ENCODE measurements at places on chromosomes 5 and 9.
A peak's percentile ranks its signal among the peaks of the same experiment; 100 is the strongest.

DNA sequence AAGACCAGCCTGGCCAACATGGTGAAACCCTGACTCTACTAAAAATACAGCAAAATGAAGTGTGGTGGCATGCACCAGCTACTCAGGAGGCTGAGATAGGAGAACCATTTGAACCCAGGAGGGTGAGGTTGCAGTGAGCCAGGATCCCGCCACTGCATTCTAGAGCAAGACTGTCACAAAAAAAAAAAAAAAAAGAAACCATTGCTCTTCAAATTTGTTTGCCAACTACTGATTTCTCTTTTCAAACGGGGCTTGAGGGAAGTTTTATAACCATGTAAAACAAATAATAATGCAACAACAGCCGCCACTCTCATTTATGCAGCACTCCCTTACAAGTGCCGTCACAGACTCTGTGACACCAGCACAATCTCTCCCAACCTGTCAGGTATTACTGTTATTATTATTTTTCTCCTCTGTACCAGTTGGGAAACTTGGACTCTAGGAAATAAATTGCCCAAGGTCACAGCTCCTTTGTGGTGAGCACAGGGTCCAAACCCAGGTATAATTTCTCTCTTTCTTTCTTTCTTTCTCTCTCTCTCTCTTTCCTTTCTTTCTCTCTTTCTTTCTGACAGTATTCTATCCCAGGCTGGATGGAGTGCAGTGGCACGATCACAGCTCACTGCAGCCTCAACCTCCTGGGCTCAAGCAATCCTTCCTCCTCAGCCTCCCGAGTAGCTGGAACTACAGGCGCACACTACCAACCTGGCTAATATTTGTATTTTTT is 25.4 kb downstream of the SERINC5 start:
- no peak for DNase-seq

DNA sequence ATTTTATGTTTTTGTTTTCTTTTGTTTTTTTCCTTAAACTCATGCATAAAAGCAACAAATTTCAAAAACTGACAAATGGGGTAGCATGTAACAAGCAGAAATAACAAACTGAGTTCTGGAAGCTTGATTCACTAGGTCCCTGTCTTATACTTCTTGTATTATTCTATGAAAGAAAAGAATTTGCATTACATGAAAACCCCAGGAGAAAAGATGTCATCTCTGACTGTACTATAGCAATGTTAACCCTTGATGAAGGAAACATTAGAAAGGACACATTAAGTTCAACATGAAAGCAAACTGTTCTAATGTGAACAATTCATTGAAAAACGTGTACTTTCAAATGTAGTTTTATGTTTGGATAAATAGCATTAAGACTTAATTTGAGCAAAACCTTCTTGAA is 9.2 kb downstream of the RAB14 start:
- DNase-seq, result no peak

DNA sequence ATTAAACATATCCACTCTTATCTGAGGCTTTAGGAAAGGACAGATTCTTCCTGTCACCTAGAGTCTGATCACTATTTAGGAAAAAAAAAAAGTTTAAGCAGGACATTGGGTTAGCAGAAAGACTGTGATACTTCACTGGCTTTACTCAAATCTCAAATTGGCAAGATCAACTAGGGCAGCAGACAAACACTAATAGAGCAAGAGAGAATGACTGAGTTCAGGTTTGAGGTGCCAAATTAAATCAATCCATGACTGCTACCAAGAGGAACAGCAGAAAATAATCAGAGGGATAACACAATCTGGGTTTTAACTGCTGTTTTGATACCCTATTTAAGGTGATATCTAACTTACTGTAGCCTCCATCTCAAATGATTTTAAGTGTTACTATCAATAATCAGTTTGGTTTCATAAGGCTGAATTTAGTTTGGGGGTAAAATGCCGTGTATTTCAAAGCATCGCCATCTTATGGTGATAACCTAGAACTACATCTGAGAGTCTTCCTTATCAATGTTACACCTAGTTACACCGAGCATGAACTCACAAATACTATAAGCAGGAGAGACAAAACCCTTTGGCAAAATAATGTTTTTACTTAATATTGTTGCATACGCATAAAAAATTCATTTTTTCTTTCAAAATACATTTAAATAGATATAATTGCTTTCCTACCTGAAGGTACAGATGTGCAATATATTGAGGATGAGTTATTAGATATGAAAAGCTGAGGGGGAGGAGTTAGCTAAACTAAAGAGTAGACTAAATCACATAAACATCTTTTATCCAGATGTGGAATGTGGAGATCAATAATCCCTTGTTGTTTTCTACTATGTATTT is 286.4 kb upstream of the CDH12 start:
- no peak for DNase-seq

DNA sequence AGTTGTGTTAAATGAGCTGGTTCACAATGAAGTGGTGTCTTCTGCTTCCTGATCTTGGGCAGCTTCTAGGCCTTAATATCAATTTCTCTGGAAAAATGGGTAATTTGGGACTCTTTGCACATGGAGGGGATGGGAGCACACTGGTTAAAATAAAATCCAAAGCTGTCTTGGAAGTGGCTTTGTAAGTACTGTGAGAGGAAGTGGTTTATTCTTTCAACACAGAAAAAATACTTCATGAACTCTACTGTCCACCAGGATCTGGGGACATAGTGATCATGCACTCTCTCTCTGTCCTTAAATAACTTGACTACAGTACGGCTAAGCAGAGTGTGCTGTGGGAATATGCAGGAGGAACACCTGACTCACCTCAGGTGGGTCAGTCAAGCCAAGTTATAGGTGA is 2.4 kb downstream of the PCYOX1L start:
- no peak for DNase-seq

DNA sequence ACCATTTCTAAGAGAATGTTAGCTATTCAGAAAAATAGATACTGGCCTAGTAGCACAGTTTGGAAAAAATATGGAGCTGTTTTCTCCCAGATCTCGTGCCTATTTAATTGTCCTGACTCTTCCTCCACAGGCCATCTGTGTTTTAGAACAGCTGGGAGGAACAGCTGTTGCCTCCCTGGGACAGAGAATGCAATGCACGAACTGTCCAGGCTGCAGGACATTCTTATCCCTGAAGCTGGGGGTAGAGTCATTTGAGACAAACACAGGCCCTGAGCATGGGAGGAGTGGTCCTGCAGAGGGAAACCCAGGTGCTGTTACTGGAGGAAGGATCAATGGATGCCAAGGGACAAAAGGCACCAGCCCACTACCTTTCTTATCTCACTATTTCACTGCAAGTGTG is 20.9 kb upstream of the SPARC start:
- DNase-seq, result no peak

DNA sequence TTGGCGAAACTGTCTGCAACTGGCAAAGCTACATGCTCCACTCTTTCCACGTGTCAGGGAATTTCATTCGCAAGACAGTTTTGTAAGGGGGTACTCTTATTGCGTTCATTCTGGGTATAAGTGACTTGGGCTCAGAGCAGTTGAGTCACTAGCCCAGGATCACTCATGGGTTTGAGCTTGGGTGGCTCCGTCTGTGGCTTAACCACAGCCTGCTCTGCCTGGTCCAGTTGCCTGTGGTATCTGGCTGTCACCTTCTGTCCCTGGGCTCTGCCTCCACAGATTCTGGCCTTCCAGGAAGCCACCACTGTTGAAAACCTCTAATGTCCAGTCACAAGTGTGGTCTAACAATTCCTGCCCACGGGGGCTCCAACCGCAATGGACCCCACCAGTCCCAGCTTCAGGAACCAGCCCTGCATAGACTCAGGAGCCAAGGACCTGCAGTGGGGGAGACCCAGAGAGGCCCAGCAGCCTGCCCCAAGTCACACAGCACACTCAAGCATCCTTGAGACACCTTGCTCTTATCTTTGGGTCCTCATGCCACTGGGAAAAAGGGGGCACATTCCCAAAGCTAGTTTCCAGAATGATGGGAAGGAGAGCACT is 10.4 kb downstream of the KIF12 start:
- no peak for DNase-seq

GRCh38 chr9:109789556-109789955 is 9.6 kb downstream of the PALM2AKAP2 start:
- DNase-seq, result no peak

DNA sequence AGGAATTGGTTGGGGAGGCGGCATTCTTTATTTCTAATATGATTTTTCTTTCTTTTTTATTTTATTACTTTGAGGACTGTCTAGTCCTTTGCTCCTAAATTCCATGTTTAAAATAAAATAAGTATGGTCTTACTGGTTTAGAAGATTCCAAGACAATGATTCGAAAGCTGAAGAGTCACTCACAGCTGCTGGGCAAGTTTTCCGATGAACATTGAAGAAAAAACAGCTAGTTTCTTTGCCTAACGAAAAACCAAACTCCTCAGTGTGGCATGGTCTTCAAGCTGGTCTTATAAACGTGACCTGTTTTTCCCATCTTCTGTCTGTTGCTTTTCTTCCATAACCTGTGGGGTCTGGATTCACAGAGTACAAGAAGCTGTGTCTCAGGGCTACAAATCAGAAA is 25.1 kb downstream of the ZNF474 start:
- DNase-seq, result no peak

GRCh38 chr9:81022177-81022576 is 667.2 kb downstream of the TLE1 start:
- DNase-seq, result no peak

- no peak for DNase-seq
These were observed 12.4 kb upstream of the ASS1 start for GRCh38 chr9:130432362-130432761.

DNA sequence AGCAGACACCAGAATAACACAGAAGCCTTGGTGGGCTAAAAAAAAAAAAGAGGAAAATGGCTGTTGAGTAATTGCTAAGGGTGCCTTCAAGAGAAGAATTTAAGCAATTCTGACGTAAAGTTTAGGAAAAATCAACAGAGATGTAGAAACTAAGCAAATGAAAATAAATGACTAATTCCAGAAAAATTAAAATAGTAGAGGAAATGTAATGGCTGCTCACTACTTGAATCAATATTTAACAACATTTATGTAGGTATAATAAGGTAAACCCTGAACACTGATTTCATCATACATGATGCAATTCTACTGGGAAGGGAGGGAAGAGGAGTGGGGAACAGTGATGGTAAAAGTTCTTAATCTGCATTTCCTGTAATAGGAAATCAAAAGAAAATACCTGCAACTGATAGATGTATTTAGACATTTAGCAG is 41.4 kb downstream of the PUM3 start:
- no peak for DNase-seq

DNA sequence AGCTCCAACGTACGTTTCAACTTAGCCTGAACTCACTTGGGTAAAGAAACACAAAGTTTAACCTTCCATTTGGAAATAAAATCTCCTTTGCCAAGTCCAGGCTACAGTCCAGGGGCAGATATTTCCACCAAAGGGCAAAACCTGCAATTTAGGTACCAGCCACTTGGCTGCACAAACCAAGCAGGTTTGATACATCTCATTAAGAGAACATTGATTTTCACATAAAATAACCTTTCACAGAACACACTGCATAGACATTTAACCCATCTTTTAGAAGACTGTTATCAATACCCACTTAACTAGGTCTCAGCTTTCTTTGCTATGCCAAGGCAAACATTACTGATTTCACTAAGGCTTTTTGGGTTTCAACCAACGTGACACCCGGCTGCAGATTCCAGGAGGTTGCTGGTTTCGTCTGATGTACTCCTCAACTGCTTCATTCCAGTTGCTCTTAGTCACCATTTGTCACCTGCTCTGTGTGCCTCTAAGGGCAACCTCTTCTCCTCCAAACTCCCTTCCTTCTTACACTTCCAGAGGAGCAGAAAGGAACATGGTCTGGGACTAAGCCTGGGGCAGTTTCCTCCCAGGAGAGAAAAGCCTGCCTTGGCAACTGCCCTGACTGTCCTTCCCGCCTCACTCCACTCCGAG is 67.1 kb downstream of the EPB41L4B start:
- no peak for DNase-seq

DNA sequence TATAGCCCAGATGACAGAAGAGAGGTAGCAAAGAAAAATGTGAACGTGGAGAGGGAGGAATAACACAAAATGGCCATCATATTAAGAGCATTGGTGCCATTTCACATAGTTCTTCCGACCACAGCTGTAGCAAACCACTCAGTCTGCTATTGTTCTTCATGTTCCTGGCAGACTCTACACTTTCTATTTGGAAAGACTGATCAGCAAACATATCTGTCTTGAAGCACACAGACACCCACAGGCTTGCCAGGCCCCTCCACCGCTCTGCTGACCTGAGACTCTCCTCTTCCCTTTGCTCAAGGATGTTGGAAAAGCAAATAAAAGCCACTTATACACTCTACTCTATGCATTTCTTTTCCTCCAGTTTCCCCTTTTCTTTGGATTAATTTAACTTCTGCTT is 298.0 kb downstream of the FBXL7 start:
- DNase-seq, result no peak

GRCh38 chr5:77209495-77210090 is 887 bp upstream of the PDE8B start:
- DNase-seq, result no peak

GRCh38 chr9:9992936-9993335 is 619.9 kb downstream of the PTPRD start:
- no peak for DNase-seq

DNA sequence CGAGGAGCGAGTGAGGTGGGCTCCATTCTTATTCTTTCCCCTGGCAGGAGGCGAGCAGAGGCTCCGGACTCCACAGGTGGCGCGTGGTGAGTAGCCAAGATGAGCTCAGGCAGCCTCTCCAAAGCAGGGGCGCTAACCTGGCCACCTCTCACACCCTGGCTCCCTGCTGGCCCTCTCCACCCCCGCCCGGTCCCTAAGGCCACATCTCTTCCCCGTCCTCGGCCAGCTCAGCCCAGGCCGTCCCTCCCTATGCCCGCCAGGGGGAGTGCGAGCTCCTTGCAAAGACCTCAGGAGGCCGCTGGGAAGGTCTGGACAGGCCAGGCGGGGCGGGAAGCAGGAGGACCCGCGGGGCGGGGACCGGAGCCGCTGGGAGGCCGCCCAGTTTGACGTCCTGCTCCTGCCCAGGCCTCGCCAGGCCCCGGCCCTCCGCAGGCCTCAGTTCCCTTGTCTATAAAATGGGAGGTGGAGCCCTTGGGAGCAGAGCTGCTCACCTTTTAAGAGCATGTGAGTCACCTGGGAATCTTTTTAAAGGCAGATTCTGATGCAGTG is 46.3 kb upstream of the GGTA1 start:
- DNase-seq, result peak; percentile 31

DNA sequence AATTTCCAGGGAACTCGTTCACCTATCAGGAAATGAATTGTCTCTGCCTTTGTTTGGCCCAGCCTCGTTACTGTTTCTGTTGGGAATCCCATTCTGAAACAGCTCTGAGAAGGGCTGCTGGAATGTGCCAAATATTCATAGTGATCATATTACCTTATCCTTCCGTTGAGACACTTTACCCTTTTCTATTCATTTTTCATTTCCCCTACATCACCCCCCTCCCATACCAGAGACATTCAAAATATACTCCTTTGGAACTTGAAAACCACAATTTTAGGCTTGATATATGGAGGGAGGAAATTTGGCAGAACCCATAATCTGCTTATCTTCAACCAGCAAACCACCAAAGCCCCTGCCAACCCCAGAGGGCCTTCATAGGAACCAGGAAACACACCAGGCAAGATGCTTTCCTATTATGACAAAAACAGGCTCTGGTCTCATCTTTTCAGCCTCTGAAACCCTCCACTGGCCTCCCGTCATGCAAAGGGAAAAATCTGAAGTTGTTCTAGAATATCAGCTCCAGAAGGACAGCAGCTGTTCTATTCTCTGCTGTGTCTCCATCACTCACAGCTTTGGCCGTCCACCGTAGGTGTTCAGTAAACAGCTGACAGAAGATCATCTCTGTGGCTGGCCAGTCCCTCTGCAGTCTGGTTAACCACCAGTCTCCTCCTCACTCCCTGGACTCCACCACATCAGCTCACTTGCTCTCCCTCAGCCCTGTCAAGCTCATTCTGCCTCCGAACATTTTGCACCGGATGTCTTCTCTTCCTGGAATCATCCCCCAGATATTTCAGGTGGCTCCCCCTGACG is 217.2 kb upstream of the WWC1 start:
- no peak for DNase-seq
